A375 (cell line): ENCODE measurements at places on chromosomes 2 and 18. TPM values are rescaled to one million over a fixed set of nuclear protein-coding genes. Genes with fewer than 3 reads are reported as not detected.

Gene CCDC148
- total RNA-seq = 0.26 TPM in 1 of 2 replicates, not detected in the other

Gene DNMT3A
- total RNA-seq = 8.4 and 9.9 TPM in 2 replicates

Gene CYBRD1
- total RNA-seq = 10.3 and 12.3 TPM in 2 replicates

Gene ABCG5
- total RNA-seq = not detected in 2 replicates

Gene HMSD
- total RNA-seq = not detected in 2 replicates

Gene TBR1
- total RNA-seq = not detected in 2 replicates

Gene CFAP65
- 0.08 TPM in 1 of 2 replicates, not detected in the other for total RNA-seq

Gene ANKMY1
- 8.8 and 11.7 TPM in 2 replicates for total RNA-seq

Gene DCDC2C
- total RNA-seq = not detected in 2 replicates

Gene FAM237A
- total RNA-seq = not detected in 2 replicates

Gene CHPF
- 106 and 121 TPM in 2 replicates for total RNA-seq

Gene KIF5C
- 4.1 and 4.7 TPM in 2 replicates for total RNA-seq

Gene LDAH
- 11.1 and 13.9 TPM in 2 replicates for total RNA-seq

Gene ZNF892
- 2.9 and 3.0 TPM in 2 replicates for total RNA-seq

Gene TCF23
- total RNA-seq = not detected in 2 replicates

Gene SLC19A3
- total RNA-seq = 0.68 and 1.1 TPM in 2 replicates

Gene GKN2
- total RNA-seq = not detected in 2 replicates

Gene DSEL
- total RNA-seq = 2.2 and 2.4 TPM in 2 replicates

Gene UGT1A10
- total RNA-seq = not detected in 2 replicates

Gene ACOXL
- total RNA-seq = not detected in 2 replicates

Gene IL18R1
- total RNA-seq = 4.6 and 4.7 TPM in 2 replicates

Gene NT5C1B
- total RNA-seq = not detected in 2 replicates

Gene SNORC
- 1.1 TPM in 2 replicates for total RNA-seq

Gene SERPINB11
- total RNA-seq = not detected in 2 replicates

Gene RTKN
- total RNA-seq = 27.1 and 30.5 TPM in 2 replicates

Gene REG1B
- total RNA-seq = not detected in 2 replicates

Gene GAD1
- total RNA-seq = 7.2 and 8.1 TPM in 2 replicates

Gene GDF7
- total RNA-seq = 0.04 and 0.11 TPM in 2 replicates

Gene TEX261
- total RNA-seq = 21.5 and 26.9 TPM in 2 replicates

Gene RAB31
- total RNA-seq = 5.0 and 6.8 TPM in 2 replicates

Gene TMEFF2
- total RNA-seq = 0.08 and 0.40 TPM in 2 replicates
